ENCODE measurements at places on chromosomes 7 and 10.

DNA sequence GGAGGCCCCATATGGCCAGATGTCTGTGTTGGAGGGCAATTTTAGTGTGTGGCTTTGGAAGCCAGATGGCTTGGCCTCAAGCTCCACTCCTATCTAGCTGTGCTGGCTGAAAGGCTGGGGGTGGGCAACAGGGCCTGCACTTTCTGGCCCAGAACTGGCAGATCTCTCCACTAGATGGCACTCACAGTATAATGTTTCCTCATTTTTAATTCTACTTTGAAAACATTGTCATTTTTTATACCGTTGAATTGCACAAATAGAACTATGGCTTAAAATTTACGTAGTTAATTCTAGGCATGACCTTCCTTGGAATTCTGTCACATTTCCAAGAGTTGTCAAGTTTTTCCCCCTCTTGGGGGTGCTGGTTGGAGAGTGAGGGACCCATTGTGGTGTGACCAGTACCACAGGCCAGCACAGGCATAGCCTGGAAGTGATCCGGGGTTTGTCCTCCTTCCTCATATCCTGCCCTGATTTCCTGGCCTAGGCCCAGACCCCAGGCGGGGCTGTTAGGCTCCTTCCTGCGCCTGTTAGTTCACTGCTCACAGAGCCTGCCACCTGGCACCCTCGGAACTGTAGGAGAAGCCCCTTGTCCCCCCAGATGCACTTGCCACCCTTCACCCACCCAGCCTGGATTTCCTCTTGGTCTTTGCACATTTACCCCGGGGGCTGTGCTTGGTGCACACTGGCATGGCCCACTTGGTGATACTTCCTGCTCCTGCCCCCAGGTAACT, 52.8 kb downstream of the ARHGAP22 start:
- DNase-seq = peak; percentile 21

DNA sequence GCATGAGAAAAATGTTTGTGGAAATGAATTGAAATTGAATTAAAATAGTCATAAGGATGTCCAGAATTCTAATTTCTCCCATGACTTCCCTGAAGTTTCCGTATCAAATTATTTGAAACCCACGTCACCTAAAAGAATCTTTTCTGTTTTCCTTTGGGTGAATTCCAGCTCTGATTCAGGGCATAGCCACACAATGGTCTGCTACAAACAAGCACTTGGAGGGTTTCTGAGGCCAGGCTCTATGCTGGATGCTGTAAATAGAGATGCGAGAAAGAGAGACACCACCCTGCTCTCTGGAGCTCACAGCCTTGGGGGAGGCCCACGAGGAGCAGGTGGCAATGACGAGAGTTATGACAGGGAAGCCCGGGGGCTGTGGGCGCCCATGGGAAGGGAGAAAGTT, 33.6 kb downstream of the GHRHR start:
- no peak for DNase-seq

- no peak for DNase-seq
These were observed 52.3 kb upstream of the SLC35B4 start for GRCh38 chr7:134368851-134369544.

- no peak for DNase-seq
These were observed 2.7 kb upstream of the CALML5 start for GRCh38 chr10:5502061-5502521.

GRCh38 chr10:16186564-16186963, 250.2 kb upstream of the PTER start:
- no peak for DNase-seq

DNA sequence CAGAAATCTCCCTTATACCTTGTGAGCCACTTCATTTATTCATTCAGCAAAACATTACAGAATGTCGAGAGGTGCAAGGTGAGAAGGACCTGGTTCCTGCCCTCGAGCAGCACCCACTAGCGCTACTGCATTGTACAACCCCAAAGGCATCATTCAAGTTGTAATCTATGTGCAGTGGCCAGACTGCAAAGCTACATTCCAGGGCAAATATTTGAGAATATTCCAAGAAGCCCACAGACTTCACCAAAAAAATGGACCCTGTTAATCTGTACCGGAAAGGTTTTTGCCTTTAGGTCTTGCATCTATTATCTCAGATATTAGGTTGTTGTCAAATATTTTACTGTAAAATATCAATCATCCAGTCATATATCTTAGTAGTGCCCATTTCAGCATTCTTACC, 295.4 kb upstream of the FZD1 start:
- no peak for DNase-seq

GRCh38 chr7:118563311-118563710, 338.8 kb downstream of the ANKRD7 start:
- no peak for DNase-seq

- DNase-seq = peak; percentile 74
These were observed 167.1 kb upstream of the ADO start for GRCh38 chr10:62637249-62638061.

DNA sequence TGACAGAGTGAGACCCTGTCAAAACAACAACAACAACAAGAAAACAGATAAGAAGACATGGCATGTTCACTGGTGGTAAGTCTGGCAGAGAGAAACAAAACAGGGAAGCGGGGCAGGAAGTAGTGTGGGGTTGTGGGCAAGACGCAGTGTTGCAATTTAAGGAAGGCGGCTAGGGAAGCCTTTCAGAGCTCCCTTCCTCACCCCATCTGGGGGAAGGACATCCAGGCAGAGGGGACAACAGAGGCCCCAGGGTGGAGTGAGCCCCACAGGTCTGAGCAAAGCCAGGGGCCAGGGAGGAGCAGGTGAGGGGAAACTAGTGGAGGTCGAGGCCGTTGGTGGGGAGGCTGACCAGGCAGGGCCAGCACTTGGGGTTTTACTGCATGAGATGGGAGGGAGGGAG, 16.8 kb downstream of the LAT2 start:
- no peak for DNase-seq

- no peak for DNase-seq
These were observed 62.6 kb upstream of the EN2 start for GRCh38 chr7:155395176-155395797.

GRCh38 chr10:21758696-21759095, 224.7 kb downstream of the MLLT10 start:
- DNase-seq = no peak

- DNase-seq = no peak
These were observed 799 bp downstream of the INTS1 start for GRCh38 chr7:1503390-1503789.

DNA sequence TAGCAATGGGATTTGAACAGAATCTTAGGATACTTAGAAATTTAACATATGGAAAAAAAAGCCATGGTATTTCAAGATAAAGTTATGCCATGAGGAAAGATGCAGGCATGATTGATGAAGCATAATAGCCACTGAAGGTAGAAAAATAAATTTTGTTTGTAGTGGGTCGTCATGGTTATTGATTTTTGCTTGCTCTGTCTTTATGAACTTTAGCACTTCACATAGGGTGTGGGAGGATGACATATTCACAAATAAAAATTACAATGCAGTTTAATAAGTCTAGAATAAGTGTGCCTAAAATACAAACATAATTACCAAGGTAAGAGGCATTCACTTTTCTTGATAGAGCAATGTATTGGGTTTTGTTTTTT, 129.1 kb upstream of the SEMA3E start:
- no peak for DNase-seq

- DNase-seq = peak; percentile 26
These were observed 26.5 kb downstream of the LMTK2 start for GRCh38 chr7:98133181-98133580.

DNA sequence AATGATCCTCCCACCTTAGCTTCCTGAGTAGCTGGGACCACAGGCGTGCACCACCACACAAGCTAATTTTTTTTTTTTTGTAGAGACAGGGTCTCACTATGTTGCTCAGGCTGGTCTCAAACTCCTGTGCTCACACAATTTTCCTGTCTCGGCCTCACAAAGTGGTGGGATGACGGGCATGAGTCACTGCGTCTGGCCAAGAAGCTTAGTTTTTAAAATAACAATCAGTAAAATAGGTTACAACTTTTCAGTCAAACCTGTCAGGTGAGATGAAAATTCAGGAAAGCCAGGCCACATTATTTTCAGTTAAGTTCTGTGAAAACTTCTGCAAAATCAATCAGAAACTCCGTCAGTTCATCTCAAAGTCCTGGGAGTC, 55.4 kb downstream of the FAM241B start:
- no peak for DNase-seq

DNA sequence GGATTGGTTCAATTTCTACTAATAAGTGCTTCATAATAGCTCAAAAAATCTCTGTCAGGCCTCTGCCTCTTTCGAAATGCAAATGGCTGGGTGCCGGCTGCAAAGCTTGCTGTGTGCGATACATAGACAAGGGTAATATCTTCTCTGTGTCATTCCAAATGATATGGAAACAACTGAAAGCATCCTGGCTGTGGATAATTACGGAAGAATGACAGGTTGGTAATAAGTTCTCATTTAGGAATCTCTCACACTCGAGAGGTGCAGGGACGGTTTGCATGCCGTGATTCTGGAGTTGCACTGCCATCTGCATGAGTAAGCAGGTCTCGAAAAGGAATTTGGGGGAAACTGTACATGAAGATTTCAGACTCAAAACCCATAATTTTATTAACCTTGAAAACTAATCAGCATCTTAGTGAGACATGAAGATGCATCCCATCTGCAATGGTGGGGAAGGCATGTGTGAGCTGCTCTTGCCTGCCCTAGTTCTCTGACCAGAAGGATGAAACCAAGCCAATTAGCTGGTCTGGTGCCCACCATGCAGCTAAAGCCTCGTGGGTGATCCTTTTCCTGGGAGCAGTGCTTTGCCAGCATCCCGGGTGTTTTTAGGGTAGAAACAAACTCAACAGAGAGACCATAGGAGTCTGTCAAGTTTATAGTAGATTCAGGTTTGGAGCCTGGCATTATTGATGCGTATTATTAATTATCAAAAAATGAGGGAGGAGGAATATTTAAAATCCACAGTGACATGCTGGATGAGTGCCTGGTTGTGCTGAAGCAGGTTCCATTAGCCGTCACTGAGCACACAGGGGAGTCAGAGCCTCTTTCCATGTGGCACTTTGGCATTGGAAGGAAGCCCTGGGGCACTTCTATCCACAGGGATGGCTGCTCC, 503.6 kb upstream of the MGMT start:
- no peak for DNase-seq

GRCh38 chr7:45944058-45944457, 23.0 kb upstream of the IGFBP3 start:
- no peak for DNase-seq

DNA sequence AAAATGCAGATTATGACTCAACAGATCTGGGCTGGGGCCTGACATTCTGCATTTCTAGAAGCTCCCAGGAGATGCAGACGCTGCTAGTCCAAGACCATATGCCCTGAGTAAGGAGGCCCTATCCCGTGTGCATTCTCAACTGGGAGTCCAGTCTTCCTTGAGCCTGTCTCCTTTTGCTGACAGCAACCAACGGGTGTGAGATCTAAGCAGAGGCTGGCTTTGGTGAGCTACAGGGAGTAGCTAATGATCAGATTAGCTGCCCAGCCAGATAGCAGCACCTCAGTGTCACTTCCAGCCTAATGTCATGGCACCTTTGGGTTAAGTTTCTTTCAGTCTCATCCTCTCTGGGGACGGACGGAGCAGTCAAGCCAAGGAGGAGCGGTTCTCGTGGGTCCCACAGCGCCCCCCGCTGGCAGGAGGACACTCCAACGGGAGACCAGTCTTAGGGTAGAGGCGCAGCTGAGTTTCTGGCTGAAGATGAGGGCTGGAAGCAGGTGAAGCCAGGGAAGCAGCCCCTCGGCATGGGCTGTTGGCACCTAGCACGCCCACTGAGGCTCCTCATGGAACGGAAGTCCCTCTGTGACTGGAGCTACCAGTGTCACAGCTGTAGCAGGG, 154.0 kb downstream of the CCDC3 start:
- DNase-seq = peak; percentile 44

GRCh38 chr7:91289633-91290254, 25.5 kb downstream of the FZD1 start:
- DNase-seq = no peak

GRCh38 chr7:6542368-6542767, 8.9 kb downstream of the GRID2IP start:
- no peak for DNase-seq

- no peak for DNase-seq
These were observed 312.8 kb upstream of the NFE2L3 start for GRCh38 chr7:25839084-25839769.

GRCh38 chr7:33298848-33299247, 169.5 kb downstream of the BBS9 start:
- no peak for DNase-seq

DNA sequence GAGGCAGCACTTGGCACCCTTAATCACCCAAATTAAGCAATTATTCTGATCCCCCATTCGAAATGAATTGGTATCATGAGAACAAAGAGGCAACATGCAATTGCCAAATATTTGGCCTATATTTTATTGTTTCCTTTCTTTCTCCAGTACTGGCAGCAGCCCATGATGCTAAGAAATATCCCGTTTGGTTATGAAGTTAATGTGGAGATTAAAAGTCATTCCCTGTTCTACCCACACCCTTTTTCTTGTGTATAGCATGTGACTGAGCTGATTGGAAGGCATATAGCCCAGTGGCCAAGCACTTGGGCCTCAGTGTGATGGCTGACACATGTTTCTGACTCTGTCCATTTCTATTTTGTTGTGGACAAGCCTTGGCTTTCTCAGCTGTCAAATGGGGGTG, 692.3 kb upstream of the GALNT17 start:
- DNase-seq = no peak

- no peak for DNase-seq
These were observed 402.7 kb downstream of the IPMK start for GRCh38 chr10:57864765-57865680.

DNA sequence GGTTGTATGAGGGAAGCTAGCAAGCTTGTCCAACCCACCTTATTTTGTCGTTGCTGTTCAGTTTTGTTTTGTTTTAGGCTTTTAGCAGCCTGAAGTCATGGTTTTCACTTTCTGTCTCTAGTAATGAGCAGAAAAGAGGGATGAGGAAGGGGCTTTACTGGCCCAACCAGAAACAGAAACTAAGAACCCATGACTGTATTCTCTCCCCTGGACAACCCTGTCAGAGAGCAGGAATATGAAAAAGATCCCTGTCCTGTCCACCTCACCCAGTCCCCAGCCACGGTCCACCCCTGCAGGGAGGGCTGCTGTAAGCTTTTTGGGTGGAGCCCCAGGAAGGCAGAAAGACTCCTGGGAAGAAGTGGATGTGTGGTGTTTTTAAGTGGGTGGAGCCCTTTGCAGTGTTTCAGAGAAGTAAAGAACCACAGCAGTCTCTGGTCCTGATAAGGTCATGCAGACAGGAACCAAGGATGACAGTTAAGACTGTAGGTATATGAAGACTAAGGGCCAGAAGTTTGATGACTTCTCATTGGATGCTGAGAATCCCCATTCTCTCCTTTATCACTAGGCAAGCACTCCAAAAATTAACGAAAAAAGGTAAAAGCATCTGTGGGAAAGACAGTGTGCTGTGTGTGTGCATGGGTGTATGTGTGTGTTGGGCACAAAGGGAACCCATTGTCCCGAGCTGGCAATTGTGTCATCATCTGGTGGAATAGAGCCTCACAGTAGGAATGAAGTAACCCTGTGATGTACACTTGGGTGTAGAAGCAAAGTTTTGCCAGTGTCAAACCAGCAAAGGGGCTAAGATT, 13.8 kb downstream of the MRPL32 start:
- no peak for DNase-seq

- DNase-seq = no peak
These were observed 27.0 kb upstream of the FRAT2 start for GRCh38 chr10:97361537-97361901.
